ENCODE measurements at places on chromosomes 7 and 10. TPM values are rescaled to one million over a fixed set of nuclear protein-coding genes. Genes with fewer than 3 reads are reported as not detected.

The HEPACAM2 gene
- polyA plus RNA-seq, result 0.66 TPM

The PNLIPRP2 gene
- 0.25 TPM for polyA plus RNA-seq

The CLDN15 gene
- polyA plus RNA-seq, result 34.2 TPM

The PRSS37 gene
- 2.6 TPM for polyA plus RNA-seq

The CYP2C19 gene
- polyA plus RNA-seq, result 0.02 TPM

The INA gene
- polyA plus RNA-seq, result 0.98 TPM

The HECW1 gene
- 0.23 TPM for polyA plus RNA-seq

The ECHS1 gene
- polyA plus RNA-seq, result 54.9 TPM
